MV-4-11 (cell line): ENCODE measurements at places on chromosomes 2 and 18.

DNA sequence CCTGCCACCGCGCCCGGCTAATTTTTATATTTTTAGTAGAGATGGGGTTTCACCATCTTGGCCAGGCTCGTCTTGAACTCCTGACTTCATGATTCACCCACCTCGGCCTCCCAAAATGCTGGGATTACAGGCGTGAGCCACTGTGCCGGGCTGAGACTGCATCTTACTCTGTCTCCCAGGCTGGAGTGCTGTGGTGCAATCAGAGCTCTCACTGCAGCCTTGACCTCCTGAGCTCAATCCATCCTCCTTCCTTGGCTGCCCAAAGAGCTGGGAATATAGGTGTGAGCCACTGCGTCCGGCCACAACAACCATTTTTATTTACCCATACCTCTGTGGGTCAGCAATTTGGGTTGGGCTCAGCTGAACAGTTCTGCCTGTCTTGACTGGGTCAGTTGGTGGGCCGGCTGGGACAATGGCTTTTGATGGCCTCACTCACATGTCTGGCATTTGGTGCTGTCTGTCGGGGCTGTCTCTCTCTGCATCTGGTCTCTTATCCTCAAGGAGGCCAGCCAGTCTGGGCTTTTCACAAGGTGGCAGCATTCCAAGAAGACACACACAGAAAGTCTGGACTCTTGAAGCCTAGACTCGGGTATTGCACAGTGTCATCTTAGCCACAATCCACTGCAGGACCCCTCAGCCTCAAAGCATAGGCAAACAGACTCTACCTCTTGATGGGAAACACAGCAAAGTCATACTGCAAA lies 116.8 kb upstream of the GATA6 start:
- DNase-seq: no peak

DNA sequence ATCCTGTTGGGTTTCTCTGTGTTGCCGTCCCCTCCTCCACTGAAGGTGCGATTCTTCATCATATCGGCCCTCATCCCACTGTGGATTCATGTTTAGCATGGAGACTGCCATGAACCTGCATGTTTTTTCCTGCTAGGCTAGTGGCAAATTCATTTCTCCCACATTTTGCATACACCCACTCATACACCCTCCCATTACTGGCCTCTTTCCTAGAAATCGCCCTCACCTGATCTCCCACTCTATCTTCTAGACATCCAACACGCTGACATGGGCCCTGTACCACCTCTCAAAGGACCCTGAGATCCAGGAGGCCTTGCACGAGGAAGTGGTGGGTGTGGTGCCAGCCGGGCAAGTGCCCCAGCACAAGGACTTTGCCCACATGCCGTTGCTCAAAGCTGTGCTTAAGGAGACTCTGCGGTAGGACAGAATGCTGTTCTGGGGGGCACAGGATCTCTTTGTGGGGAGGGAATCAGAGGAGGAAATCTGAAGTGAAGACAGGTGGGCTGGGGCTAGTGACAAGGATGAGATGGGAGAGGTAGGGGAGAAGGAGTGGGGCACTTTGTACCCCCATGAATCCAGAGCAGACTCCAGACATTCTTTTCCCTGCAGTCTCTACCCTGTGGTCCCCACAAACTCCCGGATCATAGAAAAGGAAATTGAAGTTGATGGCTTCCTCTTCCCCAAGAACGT lies 17.7 kb downstream of the PRKAG3 start:
- DNase-seq: no peak

GRCh38 chr18:40168026-40168425 lies 1787.0 kb upstream of the PIK3C3 start:
- DNase-seq: no peak

DNA sequence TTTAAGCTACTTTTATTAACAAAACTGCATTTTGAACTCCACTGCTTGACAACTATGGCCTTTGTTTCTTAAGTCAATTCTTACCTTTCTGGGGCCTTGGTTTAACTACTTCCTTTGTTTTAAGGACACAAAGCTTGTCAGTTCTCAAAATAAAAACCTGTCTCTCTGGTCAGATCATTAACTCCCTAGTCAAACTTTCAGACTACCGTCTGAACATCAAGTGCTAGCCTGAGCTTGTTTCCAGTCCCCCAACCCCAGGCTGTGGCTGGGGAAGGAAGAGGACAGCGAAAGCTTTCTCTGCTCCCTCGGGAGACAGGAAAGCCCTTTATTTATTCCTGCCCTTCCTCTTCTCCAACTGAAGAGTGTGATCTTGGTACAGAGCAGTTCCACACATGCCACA lies 1.7 kb downstream of the SH3YL1 start:
- no peak for DNase-seq

DNA sequence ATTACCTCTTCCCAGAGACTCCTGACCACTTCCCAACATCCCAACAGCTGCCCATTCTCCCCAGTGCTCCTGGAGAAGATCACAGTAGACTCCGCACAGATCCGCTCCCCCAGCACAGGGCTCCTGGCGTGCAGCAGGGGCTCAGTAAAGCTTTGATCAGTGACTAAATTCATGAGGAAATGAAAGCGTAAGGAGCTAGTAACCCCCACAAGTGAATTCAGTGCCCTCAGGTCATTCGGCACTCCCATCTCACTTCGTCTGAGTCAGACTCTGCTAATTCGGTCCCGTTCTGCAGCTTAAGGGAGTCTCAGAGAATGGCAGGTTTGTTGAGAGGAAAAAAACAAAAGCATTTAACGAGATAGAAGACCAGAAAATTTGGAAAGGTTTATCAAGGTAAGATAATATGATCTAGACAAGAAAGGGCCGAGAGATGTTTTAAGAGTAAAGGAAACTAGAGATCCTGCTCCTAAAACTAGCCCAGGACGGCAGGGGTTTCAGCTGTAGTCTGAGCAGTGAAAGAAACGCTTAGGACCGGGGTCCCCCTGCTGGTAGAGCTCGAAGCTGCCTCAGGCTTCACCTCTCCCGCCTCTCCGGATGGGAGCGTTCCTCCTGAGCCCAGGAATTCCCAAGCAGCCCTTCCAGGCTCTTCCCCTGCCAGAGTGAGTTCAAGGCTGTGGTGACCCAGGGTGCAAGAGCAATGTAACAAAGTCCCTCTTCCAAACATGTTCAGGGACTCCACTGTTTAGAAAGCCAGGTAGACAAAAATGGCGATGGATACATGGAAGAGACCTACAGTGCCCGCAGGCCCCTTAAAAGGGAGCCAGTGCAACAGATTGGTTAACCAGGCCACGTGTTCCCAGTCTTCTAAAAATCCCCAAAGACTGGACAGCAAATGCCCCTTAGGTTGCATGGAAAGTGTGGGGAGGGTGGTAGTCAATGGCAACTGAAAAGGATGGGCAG lies 127.3 kb downstream of the DNER start:
- peak; percentile 42 for DNase-seq

GRCh38 chr2:211498551-211499205 lies 942.3 kb downstream of the CPS1 start:
- no peak for DNase-seq

DNA sequence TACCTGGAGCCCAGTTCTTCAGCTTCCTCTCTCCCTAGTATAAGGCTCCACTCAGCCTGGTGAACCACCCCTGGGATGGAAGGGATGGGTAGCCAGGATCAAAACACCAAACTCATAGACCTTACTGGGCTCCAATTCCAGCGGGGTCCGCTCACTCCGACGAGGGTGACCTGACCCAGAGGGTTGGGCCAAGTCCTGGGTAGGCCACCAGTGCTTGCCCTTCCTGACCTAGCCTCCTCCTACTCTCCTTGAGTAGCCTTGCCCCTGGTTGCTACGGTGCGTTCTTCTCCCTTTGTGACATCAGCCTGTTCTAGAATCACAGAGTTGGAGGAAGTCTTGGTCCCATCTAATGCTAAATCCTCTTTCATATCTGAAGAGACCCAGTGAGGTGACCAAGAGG lies 537 bp upstream of the STAT4 start:
- DNase-seq: no peak

DNA sequence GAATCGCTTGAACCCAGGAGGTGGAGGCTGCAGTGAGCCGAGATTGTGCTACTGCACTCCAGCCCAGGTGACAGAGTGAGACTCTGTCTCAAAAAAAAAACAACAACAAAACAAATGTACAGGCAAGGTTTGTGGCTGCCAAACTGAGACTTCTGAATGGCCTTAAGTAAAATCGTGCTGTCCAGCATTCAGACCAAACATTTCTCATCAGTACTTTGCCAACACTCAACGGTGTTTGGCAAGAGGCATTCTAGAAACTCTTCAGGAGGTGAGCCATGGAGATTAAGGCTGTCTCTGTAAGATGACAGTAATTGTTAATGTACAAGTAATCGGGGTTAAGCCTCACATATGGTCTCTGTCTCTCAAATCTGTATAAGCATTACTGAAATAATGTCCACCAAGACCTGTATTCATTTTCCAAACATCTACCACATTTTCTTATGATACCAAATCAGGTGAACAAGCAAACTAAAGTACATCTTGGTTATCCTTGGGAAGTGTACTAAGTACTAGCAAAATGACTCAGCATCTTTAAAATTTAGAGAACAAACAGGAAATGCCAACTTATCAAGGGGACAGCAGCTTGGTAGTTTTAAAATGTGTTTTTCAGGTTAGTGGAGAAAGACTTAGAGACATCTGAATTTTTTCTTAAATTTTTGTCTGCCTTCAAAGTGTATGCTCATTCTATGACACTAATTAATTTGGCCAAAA lies 29.3 kb downstream of the SERPINE2 start:
- no peak for DNase-seq

GRCh38 chr2:61710711-61711110 lies 143.1 kb downstream of the FAM161A start:
- no peak for DNase-seq

- no peak for DNase-seq
Observed at GRCh38 chr2:8049176-8049575, 632.7 kb upstream of the ID2 start.

GRCh38 chr18:56565551-56566345 lies 72.6 kb downstream of the TXNL1 start:
- peak; percentile 37 for DNase-seq

- DNase-seq: no peak
Observed at GRCh38 chr18:59986139-59986538, 86.3 kb downstream of the PMAIP1 start.

- DNase-seq: no peak
Observed at GRCh38 chr2:121634354-121635307, 14.6 kb downstream of the CLASP1 start.

DNA sequence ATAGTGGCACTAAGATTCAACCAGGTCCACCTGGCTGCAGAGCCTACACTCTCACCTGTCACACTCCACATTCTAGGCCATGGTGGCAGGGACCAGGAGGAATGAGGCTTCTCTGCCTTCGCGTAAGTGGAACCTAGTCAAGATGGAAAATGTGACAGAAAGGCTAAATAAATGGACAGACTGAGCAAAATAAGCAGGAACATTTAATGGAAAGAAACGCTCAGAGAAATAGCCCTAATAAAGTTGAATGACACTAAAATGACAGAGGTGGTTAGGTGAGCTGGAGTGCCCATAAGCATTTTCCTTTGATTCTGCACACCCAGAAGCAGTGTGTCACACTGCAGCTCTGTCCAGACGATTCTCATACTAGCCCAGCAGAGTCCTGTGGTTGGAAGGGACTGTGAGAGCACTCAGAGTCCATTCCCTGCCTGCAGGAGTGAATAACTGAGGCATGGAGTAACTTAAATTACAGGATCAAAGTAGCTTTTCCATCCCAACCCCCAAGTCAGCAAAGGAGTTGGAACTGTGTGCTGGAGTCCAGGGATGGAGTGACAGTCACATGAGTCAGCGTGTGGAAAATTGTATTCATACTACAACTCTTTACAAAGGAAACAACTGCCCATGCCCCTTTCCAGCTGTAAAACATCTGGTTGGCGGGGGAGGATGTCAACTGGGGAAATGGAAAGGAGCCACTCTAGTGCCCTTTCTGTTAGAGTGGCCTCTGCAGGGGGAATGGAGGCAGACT lies 105.4 kb upstream of the LGALSL start:
- DNase-seq: no peak

- no peak for DNase-seq
Observed at GRCh38 chr2:219437690-219438206, 3.1 kb downstream of the SPEG start.

- DNase-seq: no peak
Observed at GRCh38 chr2:237889811-237890210, 30.4 kb downstream of the RAMP1 start.

- no peak for DNase-seq
Observed at GRCh38 chr2:72888438-72889202, 1.4 kb downstream of the SPR start.

- no peak for DNase-seq
Observed at GRCh38 chr2:207871506-207871905, 101.8 kb upstream of the FZD5 start.

DNA sequence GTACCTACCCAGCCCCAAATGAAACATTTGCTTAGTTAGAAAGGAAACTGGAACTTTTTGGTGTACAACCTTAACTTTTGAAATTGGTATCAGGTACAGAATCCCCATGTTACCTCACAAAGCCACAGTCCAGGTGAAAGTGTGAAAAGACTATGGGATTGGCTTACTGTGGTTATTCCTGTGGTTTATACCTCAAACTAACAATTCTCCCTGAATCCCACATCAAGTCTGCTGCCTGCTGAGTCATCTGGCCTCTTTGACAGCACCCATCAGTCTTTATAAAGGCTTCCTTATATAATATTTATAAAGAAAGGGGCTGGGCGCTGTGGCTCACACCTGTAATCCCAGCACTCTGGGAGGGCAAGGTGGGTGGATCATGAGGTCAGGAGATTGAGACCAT lies 164.6 kb downstream of the TMEM247 start:
- DNase-seq: no peak

DNA sequence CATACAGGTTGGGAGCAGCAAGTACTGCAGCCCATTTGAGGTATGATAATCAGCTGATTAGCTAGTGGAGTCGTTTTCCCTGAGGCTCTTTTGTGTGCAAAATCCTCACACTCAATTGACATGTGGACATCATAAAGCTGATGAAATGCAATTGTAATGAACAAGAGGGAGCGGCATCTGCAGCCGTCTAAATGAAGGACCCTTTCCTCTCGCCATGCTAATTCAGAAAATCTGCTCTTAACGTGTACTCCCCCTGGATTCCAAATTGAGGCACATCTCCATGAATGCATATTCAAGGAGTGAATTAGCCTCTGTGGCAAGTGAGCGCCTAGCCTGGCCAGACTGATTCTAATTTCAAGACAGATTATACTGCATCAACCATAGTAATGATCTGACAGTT lies 260.9 kb upstream of the ATP5MC3 start:
- no peak for DNase-seq
